ENCODE measurements at places on chromosomes 5 and 9. TPM values are rescaled to one million over a fixed set of nuclear protein-coding genes. Genes with fewer than 3 reads are reported as not detected.

The SPINK6 gene
- not detected for total RNA-seq

The RALGDS gene
- total RNA-seq = 196 TPM

The BTNL3 gene
- total RNA-seq = not detected

The SPATA31A3 gene
- not detected for total RNA-seq

The PRRX2 gene
- total RNA-seq = not detected

The GABBR2 gene
- total RNA-seq = 68.9 TPM

The SURF2 gene
- total RNA-seq = 14.1 TPM

The CCL21 gene
- total RNA-seq = not detected

The BTNL9 gene
- 5.6 TPM for total RNA-seq

The AHRR gene
- total RNA-seq = 2.8 TPM

The ENHO gene
- 27.5 TPM for total RNA-seq

The MYMK gene
- total RNA-seq = not detected

The TLE1 gene
- 63.2 TPM for total RNA-seq

The OTULINL gene
- total RNA-seq = 31.9 TPM

The C5orf52 gene
- not detected for total RNA-seq

The MFAP3 gene
- total RNA-seq = 168 TPM

The LECT2 gene
- not detected for total RNA-seq

The MSANTD3 gene
- total RNA-seq = 70.4 TPM

The SPEF2 gene
- 22.5 TPM for total RNA-seq

The CDC20B gene
- 0.31 TPM for total RNA-seq

The SREK1IP1 gene
- total RNA-seq = 23.2 TPM

The TGFBR1 gene
- 82.9 TPM for total RNA-seq

The GMCL2 gene
- total RNA-seq = not detected
